CD8-positive, alpha-beta memory T cell (primary cell): ENCODE measurements at places on chromosomes 16 and 17.
A peak's percentile ranks its signal among the peaks of the same experiment; 100 is the strongest.

- peak; percentile 9 for DNase-seq
Observed at GRCh38 chr16:71807905-71808592, 585 bp downstream of the AP1G1 start.

GRCh38 chr16:1036166-1036565 lies 36.4 kb upstream of the SSTR5 start:
- DNase-seq: no peak

GRCh38 chr17:5580367-5580766 lies 3.9 kb downstream of the NLRP1 start:
- DNase-seq: no peak

- DNase-seq: no peak
Observed at GRCh38 chr16:68366062-68366461, 55.2 kb downstream of the PRMT7 start.

GRCh38 chr16:88437367-88437964 lies 15.6 kb upstream of the ZFPM1 start:
- DNase-seq: peak; percentile 60

- DNase-seq: no peak
Observed at GRCh38 chr17:79081571-79082276, 7.1 kb downstream of the ENGASE start.

- no peak for DNase-seq
Observed at GRCh38 chr17:80773243-80773991, 218.2 kb upstream of the CHMP6 start.

GRCh38 chr17:82098939-82099763 lies 1.1 kb upstream of the FASN start:
- DNase-seq: no peak

DNA sequence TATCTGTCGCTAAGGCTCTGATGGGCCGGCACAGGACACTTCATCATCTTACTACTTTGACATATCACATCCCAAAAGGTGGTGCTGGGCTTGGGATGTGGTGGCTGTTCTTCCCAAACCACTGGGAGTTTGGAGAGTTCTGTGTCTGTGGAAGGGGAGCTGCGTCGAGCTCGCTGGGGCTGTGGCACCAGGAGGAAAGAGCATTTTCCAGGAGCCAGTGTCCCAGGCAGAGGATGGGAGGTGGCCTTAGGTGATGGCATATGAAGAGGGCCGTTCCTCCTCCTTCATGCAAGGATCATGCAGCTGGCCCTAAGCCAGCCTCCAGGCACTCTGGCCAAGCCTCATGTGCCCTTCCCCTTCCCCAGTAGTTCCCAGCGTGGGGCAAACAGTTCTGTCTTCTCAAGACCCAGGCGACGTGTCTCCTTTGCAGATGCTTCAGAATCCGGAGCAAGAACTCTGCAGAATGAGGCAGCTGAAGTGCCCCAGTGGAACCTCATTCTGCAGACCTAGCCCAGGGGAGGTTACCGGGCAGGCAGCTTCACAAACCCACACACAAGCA lies 89.4 kb upstream of the TNRC6C start:
- DNase-seq: no peak

DNA sequence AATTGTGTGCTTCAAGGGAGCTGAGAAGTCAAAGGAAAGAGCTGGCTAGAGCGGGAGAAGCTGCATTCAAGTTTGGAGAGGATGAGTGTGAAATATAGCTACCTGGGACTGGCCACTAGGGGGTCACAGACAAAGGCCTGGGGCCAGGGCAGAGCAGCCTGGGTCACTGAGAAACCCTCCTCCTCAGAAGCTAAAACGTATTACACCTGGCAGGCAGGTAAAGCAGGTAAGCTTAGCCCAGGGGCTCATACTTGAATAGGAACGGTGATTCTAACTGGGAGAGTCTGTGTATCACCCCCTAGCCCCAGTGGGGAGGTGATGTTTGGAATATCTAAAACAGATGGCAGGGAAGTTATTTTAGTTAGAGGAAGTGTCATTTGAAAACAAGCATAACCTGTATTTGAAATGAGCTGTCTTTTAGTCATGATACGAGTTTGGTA lies 6.8 kb downstream of the KRT37 start:
- DNase-seq: no peak

GRCh38 chr17:50452630-50453300 lies 15.9 kb downstream of the CHAD start:
- no peak for DNase-seq

DNA sequence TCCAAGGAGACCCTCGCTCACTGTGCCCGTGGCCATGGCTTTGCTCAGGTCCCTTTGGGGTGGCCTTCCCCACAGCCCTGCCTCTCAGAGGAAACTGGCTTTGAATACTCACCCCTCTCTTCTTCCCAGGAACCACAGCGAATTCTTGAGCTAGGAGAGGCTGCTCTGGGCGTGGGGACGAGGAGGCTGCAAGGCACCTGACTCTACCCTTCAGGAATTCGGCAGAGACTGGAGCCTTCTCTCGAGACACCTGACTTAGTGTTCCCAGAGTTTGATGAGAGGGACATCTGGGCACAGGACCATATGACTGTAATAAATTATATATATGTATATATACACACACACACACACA lies 6.2 kb downstream of the LLGL2 start:
- no peak for DNase-seq

GRCh38 chr17:76383546-76384221 lies 725 bp upstream of the SPHK1 start:
- peak; percentile 71 for DNase-seq

GRCh38 chr16:84822990-84823389 lies 3.2 kb downstream of the CRISPLD2 start:
- DNase-seq: no peak

DNA sequence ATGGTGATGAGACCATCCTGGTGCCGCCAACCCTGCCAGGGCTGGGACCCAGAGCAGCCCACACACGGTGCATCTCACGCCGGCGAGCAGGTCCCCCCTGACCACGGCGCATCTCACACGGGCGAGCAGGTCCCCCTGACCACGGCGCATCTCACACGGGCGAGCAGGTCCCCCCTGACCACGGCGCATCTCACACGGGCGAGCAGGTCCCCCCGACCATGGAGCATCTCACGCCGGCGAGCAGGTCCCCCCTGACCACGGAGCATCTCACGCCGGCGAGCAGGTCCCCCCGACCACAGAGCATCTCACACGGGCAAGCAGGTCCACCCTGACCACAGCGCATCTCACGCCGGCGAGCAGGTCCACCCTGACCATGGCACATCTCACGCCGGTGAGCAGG lies 59.2 kb downstream of the MRM3 start:
- DNase-seq: no peak

- no peak for DNase-seq
Observed at GRCh38 chr17:47131761-47132160, 57.3 kb downstream of the CDC27 start.

- DNase-seq: no peak
Observed at GRCh38 chr17:58066401-58066800, 16.8 kb upstream of the DYNLL2 start.
